Caco-2 (cell line): ENCODE measurements at places on chromosomes 3 and 15.

- DNase-seq: no peak
These were observed 78.8 kb upstream of the CNTN3 start for GRCh38 chr3:74693251-74693650.

DNA sequence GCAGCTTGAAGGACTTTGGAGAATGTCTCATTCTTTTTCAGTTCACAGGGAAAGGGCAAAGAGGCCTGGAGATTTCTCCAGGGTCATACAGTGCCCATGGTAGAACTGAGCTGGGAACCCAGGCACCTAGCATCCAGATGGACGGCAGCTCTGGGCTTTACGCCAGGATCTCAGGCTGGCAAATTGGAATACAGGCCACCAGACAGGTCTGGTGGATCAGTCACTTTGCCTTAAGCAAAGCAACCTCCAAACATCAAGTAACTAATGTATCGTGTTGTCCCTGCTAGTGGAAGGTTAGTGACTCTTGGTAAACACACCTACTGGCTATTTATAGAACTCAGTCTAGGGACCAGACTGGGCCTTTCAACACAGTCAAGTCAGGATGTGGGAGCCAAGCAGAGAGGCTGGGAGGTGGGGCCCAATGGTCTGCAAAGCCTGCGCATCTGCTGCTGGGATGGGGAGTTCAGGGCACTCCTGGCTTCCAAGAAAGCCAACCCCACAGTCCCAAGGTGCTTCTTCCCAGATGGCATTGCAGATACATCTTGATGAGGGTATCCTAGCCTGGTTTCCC, 30.2 kb downstream of the RPLP1 start:
- no peak for DNase-seq

DNA sequence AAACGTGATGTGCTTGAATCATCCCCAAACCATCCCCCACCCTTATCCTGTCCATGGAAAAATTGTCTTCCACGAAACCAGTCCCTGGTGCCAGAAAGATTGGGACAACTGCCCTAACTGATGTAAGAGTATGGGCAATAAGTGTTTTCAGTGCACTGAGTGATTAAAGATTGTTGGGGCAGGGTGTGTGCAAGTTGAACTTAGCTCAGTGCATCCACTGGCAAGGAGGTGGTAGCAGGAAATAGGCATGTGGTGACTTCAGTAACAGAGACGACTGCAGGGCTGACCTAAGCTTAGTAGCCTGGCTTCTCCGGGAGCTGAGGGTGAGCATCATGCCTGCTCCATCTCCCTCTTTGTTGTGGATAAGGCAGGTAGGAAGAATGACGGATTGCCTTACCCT, 27.5 kb downstream of the PAQR9 start:
- no peak for DNase-seq

- DNase-seq: peak; percentile 24
These were observed 152.3 kb downstream of the SMAD6 start for GRCh38 chr15:66854012-66854965.

DNA sequence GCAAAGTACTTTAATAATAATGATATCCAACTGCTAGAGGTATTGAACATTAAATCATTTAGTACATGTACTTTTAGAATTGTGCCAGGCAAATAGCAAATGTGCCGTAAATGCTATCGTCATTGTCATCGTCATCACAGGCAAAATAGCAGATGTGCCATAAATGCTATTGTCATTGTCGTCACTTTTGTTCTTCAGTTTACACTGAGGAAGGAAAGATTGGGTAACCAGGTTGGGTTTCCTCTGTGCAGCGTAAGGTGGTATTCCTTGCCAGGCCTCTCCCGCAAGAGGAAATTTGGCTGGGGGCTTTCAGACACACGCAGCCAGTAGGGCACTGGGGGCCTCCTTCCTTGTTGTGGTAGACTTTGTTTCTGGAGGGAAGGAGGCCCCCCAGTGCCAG, 26.4 kb downstream of the ABHD17C start:
- no peak for DNase-seq

- no peak for DNase-seq
These were observed at the start of gene GALNT15 for GRCh38 chr3:16174389-16174788. Gene GALNT15, plus strand, starts transcription at chr3:16174680. Its CDS starts 472 bp downstream, at chr3:16175152.

DNA sequence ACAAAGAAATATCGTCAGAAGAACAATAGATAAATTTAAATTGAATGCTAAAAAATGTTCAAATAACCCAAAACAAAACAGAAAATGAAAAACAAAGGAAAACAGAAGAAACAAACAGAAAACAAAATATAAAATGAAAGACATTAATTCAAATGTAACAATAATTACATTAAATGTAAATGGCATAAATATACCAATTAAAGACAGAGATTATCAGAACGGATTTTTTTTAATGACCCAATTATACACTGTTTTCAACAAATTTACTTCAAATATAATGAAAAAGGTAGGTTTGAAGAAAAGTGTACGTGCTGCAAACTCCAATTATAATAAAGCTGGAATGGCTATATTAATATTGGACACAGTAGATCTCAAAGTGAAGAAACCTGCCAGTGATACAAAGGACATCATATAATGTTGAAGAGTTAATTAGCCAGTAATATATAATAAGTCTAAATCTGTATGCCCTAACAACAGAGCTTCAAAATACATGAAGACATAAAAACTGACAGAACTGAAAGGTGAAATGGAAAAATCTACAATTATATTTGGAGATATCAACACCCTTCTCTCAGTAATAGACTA, 193.8 kb downstream of the ZBTB20 start:
- DNase-seq: no peak

- DNase-seq: no peak
These were observed 71.9 kb upstream of the LPP start for GRCh38 chr3:188082031-188082430.

- DNase-seq: no peak
These were observed 93.3 kb upstream of the SLC4A7 start for GRCh38 chr3:27577504-27577903.

DNA sequence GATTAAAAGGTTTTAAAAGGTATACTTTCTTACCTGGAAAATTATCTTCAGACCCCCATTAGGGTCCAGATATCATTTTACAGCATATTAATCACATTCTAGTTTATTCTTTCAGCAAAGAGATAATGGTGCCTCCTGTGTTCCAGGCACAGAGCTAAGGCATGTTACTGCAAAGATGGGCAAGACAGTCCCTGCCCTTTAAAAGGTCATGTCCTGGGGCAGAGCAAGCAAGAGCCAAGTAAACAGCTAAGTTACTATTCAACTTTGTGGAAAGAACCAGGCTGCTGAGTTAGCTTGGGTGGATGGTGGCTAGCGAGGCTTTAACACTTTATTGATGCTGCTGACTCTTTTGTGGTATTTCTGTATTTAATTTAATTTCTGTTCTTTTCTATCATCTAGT, 75.0 kb downstream of the LRRC28 start:
- no peak for DNase-seq

DNA sequence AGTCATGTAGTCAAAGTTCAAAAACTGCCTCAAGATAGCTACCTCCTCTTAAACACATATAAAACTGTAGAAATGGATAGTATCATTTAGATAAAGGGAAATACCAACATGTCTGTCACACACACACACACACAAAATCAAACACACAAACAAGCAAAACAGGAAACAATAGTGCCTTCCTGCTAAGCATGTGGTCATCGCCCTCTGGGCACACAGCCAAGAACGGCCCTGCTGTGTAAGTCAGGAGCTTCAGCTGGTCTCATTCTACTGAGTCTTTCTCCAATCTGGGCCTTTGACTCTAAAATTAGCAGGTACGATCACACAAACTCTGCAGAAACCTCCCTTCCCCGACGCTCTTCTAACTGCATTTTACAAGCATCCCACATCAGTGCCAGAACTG, 272.2 kb upstream of the CHRNA7 start:
- no peak for DNase-seq

DNA sequence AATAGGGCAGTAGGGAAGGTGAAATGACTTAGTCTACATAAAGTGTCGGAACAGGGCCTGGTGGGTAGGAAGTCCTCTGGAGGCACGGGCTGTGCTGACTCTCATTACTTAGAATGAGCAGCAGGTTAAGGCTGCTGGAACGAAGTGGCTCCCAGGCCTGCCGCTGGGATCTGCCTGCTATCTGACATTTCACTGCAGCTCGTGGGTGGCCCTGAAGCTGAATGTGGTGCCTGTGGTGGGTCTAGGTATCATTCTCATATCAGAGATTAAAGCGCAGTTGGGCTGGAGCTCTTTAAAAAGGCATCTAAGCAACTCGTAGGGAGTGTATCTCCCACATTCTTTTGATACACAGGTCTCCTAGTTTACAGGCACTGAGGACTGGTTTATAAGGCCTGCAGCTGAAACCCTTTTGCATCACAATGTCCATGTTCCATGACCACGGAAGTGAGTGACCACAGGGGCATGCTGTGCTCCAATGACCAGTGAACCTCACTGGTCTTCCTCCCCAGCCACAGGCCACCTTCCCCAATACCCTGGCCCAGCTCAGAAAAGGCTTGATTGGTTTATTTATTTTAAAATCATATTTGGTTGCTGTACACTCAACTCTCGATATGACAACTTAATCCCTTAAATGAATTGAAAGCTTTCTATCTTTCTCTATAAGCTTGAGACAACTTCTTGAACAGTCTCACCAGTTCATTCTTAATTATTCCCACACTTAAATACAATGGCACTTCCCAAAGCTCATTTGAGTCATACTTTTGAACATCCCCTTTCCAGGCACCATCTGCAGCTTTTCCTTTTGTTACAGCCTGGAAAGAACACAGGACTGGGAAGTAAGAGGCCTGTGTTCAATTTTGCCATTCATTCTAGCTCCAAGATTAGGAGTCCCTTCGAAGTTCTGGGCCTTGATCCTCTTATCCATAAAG, 19.0 kb downstream of the ADAMTS9 start:
- no peak for DNase-seq

DNA sequence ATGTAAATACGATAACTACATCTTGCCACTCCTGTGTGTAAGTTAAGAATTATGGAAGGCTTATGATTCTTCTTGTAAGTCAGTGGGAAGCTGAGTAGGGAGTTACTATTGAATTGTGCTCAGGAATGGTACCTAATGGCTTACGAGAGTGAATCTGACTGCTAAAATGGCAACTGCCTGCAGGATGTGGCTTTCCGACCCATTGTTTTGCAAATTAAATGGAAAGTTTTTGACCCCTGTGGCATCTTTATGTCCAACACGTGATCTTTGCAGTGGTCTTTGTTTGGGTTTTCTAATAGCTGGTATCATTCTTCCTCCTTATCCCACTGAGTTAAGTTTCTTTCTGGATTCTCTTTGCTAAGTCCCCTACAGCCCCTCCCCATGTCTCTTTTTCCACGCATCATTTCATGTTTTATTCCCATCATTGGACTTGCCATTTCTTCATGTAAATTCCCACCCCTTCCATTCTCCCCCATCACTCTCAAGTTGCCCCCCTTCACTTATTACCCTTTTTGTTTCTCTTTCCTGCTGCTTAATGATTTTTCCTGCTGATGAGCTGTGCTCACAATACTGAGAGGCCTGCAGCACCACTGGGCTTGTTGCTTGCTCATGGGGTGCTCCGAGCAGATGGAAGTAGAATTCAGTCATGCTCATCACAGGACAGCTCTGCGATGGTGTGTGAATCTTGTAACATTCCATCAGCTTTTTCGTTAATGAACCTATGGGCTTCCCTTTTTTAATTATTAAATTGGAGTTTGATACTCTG, 428.2 kb upstream of the IL12A start:
- no peak for DNase-seq

- DNase-seq: no peak
These were observed 200.3 kb upstream of the IL12A start for GRCh38 chr3:159788291-159788690.

DNA sequence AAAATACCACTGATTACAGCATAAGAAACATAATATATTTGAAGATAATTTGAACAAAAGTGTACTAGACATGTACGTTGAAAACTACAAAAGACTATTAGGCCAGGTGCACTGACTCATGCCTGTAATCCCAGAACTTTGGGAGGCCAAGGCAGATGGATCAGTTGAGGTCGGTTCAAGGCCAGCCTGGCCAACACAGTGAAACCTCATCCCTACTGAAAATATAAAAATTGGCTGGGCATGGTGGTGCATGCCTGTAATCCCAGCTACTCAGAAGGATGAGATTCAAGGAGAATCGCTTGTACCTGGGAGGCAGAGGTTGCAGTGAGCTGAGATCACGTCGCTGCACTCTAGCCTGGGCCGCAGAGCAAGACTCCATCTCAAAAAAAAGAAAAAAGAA, 36.2 kb upstream of the FNDC3B start:
- no peak for DNase-seq

DNA sequence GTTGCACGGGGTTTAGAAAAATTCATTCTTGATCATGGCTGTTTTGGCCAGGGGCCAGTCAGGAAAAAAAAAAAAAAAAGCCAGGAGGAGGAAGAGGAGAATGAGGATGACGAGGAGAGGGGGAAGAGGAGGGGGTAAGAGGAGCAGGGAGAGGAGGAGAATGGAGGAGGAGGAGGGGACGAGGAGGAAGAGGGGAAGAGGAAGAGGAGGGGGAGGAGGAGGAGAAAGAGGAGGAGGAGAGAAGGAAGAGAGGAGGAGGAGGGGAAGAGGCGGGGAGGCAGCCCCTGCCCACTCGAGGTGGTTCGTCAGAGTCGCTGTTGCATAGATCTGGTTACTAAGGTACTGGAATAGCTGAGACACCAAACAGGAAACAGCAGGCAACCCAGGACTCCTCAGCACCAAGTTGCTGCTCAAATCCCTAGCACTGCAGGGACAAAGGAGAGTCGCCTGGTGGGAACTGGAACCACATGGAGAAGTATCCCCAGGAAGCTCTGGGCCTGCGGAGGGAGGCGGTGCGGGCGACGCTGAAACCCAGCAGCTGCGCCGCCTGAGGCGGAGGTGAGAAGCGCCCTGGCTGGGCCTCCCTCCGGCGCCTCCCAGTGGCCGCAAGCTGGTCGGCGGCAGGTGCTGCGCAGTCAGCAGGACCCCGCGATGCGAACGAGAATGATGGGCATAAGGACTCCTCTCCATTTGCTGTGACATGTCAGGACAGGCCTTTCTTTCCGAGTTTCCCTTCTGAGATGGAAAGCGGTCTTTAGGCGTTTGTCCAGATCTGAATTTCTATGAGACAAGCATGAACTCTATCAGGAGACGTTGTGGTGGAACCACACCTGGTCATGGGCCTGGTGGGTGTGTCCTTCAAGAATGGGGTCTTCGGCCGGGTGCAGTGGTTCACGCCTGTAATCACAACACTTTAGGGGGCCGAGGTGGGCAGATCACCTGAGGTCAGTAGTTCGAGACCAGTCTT, 17.5 kb downstream of the FAM240A start:
- no peak for DNase-seq

DNA sequence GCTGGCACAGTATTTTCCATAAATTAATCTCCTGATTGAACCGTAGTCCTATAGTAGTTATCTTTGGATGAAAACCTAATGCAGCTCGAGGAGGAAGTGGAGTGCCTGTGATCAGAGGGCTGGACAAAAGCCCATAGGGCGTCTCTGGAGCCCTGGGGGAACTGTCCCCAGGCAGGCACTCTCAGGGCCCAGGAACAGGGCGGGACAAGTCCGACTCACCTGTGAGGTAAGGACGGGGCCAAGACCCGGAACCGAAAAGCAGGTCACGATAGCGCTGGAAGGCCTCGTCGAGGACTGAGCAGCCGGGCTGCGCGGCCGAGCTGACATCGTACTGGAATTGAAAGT, 341 bp downstream of the HEXA start:
- DNase-seq: no peak

DNA sequence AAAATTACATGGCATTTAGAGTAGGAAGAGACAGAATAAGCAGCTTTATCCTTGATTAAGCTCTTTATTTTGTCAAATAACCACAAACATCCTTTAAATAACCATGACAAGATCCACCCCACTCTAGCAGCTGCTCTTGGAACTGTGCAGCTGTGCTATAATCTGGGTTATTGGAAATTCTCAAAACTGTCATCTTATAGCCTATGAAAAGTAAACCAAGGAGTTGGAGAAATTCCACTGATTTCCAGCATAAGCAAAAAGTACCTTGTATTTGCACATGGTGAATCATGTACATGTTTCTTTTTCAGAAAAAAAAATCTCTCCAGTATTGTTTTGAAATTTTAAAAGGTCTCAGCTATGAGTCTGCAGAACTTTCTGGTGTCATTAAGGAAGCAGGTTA, 88.8 kb upstream of the ABI3BP start:
- no peak for DNase-seq
